Activated T-helper 17 cell treated with anti-CD3 and anti-CD28 coated beads, Interleukin-2, amount 50 U/mL, for 72 hours (primary cell): ENCODE measurements at places on chromosomes 6 and 20. TPM values are rescaled to one million over a fixed set of nuclear protein-coding genes. Genes with fewer than 3 reads are reported as not detected.

- ATAC-seq = no peak
These were observed 66.0 kb upstream of the UTRN start for GRCh38 chr6:144219056-144219685.

DNA sequence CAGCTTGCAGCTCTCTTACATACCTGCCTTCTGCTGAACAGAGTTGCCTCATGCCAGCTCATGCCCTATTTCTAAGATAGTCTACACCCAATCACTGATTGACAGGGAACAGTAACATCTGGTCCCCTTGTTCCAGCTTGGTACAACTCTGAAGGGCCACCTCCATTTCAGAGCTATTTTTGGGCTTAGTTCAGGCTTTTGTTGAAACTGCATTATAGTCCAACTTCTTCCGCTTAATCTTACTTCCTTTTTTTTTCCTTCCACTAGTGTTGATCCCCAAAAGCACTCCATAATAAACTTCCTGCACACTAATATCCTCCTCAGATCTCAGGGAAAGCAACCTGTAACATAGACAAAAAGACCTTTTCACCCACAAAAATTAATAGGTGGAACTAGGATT, 65.7 kb upstream of the TNFRSF21 start:
- no peak for ATAC-seq

DNA sequence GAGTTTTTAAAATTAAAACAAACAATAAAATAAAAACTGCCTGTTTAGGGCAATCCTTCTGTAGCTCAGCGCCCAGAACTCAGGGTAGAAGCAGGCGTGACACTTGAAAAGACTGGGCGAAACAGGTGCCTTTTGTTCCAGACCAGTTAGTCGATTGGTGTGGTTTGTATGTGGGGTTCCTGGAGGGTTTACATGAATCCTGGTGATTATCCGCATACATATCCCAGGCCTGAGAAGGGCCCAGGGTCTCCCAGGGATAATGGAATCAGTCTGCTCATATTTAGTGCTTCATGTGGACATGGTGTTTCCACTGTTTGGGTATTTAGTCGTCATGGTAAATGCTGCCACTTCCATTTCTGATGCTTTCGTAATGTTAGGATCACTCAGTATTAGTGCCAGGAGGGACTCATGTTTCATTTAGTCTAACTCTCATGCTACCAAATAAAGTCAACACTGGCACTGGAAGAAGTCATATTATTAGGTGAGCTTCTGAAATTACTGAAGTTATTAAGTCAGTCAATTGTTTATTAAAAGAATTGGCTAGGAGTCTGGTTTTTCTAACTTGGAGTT, 116.5 kb downstream of the SAMD5 start:
- ATAC-seq = no peak

GRCh38 chr6:32933661-32934085, 7.2 kb downstream of the HLA-DMB start:
- ATAC-seq = peak; percentile 71

DNA sequence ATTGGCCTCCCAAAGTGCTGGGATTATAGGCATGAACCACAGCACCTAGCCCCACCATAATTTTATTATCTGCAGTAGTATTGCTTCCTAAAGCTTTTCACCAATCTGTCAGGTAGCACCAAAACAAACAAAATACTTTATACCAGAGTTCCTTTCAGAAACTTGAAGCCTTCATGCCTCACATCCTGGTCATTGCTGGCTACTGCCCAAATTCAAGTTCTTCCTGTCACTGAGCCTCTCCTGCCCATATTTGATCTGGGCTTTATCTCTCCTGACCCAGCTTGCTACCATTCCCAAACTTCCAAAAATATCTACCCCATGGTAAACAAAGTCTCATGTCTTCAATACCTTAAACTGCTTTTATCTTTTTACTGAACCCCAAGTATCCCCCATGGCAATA, 34.9 kb upstream of the DST start:
- ATAC-seq = no peak

Gene HAO1
- total RNA-seq = not detected

DNA sequence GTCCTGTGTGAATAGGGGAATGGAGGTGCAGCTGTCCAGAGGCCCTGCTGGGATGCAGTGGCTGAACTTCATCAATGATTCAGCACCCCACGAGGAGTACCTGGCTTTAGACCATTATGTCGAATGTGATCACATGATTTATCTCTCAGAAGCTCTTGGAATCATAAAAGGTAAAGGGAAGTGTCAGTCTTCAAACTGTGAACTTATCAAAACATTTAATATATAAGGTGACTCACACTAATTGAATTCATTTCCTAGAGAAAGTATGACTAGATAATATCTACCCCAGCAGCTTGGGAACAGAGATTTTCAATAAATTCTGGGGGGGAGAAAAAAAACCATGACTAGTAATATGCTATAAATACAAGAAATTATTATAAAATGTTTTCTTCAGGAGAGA, 29.5 kb downstream of the ALDH8A1 start:
- no peak for ATAC-seq

GRCh38 chr6:48111143-48111506, at the start of gene PTCHD4:
PTCHD4 (minus strand) TSS chr6:48111197; CDS start chr6:48068957, 42,240 bp downstream.
- ATAC-seq = no peak

- no peak for ATAC-seq
These were observed 27.7 kb downstream of the FAM50B start for GRCh38 chr6:3876866-3877265.

DNA sequence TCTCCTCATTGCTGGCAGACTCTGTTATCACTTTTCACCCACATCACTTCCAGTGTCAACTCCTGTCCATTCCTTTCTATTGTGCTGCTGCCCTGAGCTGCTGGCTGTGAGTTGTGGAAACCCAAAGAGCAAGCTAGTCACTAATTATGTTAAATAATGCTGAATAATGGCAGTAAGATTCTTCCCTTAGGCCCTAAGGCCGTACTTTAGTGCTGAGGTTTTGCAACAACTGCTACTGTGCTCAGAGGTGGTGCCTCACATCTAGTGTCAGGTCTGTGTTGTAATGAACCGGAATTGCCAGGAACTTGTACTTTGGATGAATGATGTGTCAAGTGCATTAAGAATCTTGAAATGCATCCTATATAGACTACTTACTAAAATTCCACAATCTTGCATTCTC, 372.2 kb upstream of the RNF217 start:
- no peak for ATAC-seq
